SK-N-SH (cell line): ENCODE measurements at places on chromosomes 6 and 20.

DNA sequence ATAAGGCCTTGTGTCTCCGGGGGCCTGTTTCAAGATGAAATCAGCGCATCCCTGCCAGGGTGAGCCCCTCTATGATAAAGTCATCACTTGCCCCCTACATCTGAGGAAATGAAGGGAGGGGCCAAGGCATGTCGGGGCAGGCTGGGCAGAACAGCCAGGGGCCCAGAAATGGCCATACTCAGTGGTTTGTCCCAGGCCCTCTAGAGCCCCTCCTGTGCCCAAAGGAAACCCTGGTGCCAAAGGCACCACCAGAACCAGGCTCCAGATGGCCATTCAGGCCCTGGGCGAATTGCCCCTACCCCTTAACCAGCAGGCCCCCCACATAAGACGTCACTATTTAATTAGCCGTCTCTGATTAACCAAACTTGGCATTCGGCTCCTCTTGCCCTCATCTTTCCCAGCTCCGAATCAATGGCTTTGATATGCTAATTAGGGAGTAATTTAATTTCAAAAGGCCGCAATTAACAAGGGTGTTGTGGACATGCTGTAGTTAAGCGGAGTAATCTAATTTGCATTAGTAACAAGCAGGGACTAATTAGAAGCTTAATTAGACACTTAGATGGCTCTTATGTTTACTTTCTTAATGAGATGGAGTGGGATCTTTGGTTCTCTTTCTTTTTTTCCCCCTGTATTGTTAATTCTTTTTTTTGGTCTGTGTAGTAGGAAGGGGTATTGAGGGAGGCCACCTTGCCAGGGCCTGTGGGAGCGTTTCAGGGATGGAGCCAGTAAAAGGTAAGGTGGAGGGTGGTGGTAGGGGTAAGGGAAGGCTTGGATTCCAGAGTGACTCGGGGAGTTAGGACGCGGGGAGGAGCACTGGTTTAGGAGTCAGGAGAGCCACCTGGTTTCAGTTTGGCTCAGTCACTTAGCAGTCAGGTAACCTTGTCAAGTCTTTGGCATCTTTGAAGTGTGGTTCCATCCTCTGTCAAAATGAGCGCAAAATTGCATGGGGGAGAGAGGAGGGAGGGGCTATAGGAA, 9.4 kb downstream of the FOXP4 start:
- no peak for DNase-seq

GRCh38 chr6:142246960-142247359, 54.8 kb upstream of the ADGRG6 start:
- DNase-seq, result no peak

GRCh38 chr6:21279619-21280018, 313.9 kb upstream of the SOX4 start:
- DNase-seq, result no peak

DNA sequence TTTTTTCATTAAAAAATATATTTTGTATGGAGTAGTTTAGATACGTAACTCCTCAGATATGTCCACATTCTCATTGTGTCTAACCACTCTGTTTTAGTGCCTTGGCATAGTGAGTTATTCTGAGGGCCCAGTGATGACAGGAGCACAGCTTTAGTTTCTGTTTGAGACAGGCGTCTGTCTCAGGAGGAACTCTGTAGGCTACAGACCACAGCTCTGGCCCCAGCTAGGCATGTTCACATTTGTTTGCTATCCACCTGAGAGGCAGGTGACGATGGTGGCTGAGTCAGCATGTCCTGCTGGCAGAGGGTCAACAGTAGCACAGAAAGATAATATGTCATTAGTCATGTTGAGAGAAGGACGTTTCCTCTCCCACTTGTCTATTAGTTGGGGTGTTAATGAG, 16.3 kb downstream of the LRRC1 start:
- DNase-seq, result no peak

DNA sequence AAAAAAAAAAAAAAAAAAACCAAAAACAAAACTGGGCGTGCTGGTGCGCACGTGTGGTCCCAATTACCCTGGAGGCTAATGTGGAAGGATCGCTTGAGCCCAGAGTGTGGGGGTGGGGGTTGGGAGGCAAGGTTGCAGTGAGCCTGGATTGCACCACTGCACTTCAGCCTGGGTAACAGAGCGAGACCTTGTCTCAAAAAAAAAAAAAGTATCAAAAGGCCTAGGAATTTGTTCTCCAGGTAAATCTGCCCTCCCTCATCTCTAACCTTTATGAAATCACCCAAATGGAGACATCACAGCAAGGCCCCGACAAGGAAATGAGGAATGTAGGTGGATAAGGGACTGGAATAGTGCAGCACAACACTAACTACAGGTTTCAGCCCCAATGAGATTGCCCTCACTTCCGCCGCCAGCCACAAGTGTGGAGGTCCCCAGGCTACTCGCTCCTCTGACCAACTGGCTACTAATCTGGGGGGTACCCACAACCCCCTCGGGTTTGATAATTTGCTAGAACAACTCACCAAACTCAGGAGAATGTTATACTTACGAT, 36.8 kb upstream of the DDR1 start:
- no peak for DNase-seq

- DNase-seq, result no peak
These were observed 21.9 kb downstream of the NEDD9 start for GRCh38 chr6:11210386-11211138.

DNA sequence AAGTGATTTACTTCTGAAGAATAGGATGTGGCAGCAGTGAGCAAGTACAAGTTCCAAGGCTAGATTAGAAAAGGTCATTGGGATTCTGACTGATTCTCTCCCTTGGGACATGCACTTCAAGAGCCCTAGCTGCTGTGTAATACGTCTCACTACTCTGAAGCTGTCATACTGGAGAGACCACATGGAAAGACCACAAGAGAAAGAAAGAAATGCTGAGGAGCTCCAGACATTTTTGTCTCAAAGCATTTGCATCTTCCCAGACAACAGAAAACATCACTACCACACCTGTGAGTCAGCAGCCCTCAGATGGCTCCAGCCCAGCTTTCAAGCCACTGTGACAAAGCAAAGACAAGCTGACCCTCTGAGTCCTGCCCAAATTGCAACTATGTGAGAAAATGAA, 20.7 kb downstream of the TENT5A start:
- no peak for DNase-seq

GRCh38 chr20:43161716-43162115, 28.0 kb downstream of the PTPRT start:
- no peak for DNase-seq
